Fibroblast of lung (primary cell): ENCODE measurements at places on chromosomes 3 and 15.

DNA sequence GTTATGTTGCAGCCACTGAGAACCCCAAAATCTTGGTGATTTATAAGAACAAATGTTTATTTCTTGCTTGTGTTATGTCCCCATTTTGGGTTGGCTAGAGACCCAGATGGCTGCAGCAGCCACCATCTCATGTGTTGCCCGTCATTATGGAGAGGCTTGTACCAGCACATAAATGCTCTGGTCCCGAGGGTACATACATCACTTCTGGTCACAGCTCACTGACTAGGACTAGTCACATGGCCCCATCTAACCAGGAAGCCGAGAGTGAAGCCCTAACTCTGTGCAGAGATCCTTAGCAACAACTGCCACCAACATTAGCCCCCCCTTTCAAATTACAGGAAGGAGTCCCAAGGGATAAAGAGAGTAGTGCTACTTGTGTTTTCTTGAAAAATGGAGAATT is 25.5 kb upstream of the HACD2 start:
- no peak for DNase-seq

- DNase-seq: no peak
Observed at GRCh38 chr3:126310816-126311215, 46.4 kb downstream of the KLF15 start.

DNA sequence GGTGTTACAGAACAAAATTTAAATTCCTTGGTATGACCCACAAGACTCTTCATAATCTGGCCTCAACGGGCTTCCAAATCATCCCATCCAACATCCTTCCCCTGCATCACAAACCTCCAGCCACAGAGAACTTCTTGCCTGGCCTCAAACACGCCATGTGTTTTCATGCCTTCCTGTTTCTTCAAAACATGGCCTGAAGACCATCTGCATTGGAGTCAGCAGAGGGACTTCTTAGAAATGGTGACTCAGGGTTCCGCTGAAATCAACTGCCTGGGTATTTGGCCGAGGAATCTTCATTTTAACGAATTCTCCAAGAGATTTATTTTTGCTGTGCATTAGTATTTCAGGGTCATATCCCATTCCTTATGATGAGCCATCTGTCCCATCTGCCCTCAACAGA is 138.1 kb upstream of the RAP2B start:
- no peak for DNase-seq

- DNase-seq: no peak
Observed at GRCh38 chr3:64125561-64125960, 99.7 kb downstream of the PRICKLE2 start.

DNA sequence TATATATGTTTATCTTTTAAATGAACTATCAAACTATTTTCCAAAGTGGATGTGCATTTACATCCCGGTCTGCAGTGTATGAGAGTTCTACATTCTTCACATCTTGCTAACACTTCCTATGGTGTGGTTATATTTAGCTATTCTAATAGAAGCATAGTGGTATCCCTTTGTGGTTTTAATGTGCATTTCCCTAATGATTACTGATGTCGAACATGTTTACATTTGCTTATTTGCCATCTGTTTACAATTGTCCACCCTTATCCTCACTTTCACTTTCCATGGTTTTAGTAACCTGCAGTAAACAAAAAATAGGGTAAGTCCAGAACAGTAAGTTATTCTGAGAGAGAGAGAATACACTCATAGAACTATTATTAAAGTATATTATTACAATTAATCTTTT is 360.5 kb upstream of the NAALADL2 start:
- DNase-seq: peak; percentile 23

DNA sequence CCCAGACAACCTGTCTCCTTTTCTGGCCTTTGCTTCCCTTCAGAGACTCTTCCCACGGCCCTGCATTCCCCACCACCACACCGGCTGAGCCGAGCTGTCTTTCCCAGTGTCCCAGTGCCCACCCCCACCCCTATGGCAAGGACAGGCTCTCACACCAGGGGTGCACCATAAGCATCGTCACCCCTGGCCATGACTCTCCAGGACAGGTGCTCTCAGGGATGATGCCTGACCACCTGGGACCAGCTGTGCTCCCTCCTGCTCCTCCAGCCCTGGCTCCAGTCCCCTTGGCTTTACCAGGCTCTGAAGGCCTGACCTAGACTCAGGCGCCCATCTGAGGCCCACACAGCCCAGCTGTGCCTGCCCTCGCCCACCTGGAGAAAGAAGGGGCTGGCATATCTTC is 17.6 kb upstream of the SEMA3F start:
- no peak for DNase-seq

- no peak for DNase-seq
Observed at GRCh38 chr15:63389902-63390670, 8.4 kb upstream of the CA12 start.

GRCh38 chr15:62847900-62848489 is 194.6 kb upstream of the TPM1 start:
- DNase-seq: peak; percentile 59

DNA sequence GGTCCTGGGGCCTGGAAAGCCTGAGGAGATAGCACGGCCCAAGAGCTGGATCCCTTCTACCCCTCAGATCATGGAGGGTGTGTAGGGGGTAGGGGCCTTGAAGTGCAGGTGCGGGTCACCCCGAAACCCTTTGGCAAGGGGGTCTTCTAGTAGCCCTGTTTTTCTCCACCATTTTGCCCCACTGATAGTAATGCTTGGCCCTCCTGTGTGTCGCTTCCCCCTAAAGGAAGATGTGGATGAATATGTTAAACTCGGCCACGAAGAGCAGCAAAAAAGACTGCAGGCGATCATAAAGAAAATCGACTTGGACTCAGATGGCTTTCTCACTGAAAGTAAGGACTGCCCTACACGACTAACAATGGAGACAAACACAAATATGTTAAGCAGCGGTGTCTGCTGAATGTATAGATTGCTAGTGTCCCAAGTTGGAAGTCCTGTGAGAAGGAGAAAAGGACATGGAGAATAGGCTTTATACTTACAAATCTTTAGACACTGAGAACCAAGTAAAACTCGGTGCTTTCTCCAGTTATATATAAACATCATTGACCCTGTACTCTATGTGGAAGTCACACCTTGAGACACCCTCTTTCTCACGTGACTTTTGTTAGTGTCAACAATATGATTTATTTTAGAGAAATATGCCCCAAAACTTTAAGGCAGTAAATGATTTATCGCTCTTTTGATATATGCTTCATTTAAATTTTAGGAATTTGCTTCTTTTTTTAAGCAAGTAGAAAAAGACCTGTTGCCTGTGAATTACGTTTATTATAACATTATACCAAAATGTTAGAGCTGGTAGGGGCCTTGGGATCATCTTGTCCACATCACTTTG is 802 bp downstream of the RCN2 start:
- DNase-seq: peak; percentile 12

DNA sequence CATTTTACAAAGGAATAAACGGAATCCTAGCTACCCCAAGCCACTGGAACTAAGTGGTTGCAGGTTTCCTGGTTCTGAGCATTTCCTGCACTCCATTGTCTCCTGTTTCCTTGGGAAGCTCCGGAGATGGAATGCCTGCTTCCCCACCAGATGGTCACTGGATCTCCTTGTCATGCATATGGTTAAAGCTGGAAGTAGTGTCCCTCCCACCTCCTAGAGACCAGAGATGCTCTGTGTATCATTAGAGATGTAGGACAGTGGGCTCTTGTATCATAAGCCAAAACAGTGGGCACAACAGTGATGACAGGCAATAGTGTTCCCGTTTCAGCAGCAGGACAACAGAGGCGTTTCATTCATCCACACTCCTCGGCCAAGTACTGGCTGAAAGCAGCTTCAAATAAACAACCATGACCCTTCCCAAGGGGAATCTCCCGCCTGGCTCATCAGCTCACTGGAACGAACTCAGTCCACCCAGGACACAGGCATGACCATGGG is 136.2 kb upstream of the EIF1B start:
- no peak for DNase-seq

DNA sequence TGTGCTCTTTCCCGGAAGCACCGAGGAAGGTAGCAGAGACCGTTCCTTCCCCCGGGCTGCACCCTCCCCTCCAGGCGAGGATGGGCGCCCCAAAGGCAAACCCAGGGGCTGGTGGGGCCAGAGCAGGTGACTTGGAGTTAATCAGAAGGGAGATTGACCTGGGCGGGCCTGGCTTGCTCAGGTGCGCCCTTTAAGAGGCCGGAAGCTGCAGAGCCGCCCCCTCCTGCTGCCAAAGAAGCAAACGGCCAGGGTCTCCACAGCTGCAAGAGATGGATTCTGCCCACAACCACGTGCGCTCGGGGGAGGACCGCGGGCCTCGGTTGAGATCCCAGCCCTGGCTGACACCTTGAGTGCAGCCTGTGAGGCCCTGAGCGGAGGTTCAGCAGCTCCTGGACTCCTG is 218.2 kb upstream of the NAALADL2 start:
- DNase-seq: no peak

GRCh38 chr15:54582863-54583643 is 604.8 kb downstream of the UNC13C start:
- no peak for DNase-seq

DNA sequence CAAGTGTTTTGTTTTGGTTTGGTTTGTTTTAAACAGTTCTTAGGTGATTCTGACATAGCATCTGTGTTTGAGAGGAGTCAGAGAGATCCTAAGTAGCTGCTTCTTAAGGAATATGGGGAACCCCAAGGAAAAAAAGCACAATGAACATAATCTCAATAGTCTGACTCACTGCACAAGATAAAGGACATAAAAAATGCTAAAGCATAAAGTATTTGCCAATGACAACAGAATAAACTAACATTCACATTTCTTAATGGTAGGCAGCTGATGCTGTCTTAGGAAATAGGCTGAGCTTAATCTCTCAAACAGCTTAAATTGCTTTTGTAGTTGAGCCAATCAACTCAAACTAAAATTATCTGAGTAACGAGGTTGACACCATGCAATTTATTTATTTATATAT is 2.9 kb downstream of the NCEH1 start:
- peak; percentile 82 for DNase-seq

DNA sequence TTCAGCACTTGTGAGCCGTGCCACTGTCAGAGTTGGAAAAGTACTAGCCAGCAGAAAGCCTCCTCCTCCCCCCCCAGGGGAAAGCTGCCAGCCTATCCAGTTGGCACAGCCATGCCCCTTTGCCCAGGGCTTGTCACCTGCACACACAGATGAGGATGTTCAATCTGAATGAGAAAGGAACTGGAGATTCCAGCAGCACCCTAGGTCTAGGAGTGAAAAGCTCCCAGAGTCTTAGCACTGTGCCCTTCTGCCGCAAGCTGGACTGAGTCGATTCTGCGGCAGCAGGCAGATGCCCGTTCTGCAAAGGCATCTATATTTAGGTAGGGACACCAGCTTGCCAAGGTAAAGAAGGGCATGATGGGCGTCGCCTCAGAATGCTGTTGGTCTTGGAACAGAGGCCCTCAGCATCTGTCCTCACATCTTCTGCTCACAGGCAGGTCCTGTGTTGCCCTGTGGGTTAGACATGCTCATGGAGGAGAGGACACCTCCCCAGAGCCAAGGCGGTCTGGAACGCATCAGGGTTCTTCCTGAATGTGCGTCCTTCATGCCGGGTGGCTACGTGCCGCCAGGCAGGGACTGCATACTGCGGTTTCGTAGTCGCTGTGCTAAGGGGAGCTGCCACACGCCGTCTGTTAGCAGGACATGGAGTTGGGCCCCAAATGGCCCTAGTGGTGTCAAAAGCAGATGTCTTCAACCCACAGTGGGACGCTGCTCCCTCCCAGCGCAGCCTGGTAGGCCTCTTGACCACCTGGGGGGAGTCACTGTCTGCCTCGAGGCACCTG is 109.5 kb downstream of the VGLL4 start:
- no peak for DNase-seq

DNA sequence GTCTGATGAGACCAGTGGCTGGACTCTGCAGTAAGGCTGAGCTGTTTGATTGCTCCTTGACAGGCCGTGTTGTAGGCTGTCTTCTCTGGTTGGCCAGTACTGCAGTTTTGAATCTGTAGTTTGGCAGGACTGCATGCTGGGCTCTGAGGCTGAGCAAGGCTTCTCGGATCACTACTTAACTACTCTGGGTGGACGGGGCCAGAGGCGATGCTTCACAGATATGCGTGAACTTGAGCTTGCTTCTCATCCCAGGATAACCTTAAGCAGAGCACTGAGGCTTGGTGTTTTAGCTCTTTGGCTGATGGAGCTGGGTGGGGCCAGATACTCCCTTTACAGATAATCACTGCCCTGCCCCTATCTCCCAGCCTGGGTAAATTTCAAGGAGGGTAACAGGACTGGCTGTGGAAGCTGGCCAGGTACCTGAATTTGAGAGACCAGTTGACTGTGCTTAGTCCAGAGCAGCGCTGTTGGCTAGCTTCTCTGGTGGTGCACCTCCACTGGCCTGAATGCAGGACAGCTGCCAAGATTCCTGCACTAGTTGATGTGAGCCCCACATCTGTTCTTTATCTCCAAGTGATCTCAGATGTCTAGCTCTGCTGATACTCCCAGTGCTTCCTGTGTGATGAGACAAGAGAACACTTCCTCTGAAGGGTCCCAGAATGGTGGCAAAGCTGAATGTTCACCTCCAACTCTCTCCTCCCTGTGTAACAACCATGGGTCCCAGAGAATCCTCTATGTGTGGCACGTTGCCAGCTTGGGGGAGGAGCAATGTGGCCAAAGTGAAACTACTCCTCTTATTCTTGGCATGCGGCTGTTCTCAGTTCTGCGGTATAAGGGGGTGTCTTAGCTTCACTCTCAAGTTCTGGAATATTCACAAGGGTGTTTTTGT is 37.9 kb downstream of the RPL39L start:
- DNase-seq: peak; percentile 87

- DNase-seq: peak; percentile 17
Observed at GRCh38 chr3:43288366-43288765, 2.0 kb downstream of the SNRK start.

DNA sequence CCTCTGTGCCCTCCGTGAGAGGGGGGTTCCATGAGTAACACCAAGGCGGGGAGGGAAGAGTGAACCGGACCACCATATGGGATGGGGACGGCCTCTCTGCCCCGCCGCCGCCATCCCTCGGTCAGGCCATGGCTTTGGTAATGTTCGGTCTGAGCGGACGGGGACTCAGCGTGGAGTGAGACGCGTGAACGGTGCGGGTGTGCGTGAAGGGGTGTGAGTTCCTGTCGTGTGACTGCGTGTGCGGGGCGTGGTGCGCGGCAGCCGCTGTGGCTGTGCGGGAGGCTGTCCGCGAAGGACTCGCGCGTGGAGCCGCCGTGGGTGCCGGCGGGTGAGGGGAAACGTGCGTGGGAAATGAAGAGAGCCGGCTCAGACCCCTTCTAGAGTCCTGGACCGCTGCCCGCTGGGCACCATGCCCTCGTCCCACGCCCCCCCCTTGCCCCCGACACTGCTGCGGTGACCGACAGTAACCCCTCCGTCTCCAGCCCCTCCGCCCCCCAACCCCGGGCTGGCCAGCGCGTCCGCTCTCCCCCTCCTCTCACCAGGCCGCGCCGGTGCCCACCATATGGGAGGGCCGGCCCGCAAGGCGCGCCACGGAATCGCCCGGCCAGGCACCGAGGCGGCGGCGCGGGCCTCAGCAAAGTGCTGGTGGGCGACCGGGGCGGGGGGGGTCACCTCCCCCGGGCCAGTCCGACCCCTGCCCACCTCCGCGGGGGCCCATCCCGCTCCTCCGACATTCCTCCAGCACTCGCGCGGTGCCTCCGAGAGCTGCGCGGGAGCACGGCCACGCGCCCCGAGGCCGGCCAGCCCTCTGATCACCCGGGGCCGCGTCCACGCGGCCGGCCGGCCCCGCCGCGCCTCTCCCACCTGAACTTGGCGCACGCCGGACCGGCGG is 589 bp downstream of the KLF15 start:
- no peak for DNase-seq
